ENCODE measurements at places on chromosomes 2 and 18.

DNA sequence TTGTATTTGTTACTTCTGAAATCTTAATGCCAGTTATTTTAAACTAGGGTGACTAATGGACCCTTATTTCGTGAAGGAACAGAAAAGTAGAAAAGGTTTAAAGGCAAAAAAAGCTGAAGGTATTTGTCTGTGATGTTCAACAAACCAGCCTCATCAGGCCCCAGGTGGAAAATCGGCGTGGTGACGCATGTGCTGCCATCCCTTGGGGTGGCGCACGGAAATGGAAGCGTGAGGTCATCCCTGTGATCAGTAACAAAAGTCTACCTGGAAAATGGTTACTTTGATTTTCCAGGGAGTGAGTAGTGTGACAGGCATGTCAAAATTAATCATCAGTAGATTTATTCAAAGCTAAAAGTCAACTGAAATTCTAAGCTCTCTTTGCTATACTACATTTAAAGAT, 313.2 kb downstream of the GBX2 start:
- DNase-seq: no peak

GRCh38 chr18:56615738-56616520, 22.5 kb downstream of the TXNL1 start:
- DNase-seq: no peak

- no peak for DNase-seq
Observed at GRCh38 chr2:120044336-120044735, 31.5 kb downstream of the EPB41L5 start.

DNA sequence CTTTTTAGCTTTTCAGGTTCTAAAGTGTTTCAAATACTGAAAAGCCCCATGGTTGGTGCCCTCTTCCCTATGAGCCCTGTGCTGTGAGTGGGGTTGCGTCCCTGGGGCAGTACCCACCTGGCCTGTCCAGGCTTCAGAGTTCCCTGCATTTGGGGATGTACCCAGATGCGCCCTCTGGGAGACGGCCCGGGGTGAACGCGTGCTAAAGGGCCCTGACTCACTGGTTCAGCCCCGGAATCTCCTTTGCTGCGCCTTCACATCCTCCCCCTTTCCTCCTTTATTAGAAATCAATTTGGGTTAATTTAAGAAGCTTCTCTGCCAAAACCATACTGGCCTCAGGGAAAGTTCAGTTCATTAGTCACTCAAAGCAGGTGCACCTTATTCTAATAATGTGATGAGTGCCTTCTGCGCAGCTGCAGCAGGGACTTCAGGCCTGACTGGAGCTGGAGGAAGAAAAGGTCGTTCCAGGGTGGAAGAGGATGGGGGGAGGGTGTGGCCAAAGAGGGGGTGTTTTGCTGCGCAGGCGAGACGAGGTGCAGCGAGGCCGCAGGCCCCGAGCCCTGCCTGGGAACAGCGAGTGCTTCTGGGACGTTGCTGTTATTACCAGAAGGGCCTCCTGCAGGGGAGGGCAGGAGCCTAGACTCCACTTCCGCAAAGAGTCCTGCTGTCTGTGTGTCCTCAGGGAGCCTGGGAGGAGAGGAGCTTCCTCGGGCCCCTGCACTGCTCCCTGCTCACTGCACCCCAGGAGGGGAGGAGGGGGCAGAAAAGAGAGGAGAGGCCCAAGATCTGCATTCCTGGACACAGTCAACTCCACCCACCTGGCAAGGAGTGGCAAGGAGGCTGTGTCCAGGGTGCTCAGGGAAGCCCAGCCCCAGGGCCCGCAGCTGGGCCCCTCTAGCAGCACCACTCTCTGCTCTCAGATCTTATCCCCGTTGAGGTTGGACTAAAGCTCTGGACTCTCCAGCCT, 223.2 kb upstream of the PXDN start:
- DNase-seq: no peak

DNA sequence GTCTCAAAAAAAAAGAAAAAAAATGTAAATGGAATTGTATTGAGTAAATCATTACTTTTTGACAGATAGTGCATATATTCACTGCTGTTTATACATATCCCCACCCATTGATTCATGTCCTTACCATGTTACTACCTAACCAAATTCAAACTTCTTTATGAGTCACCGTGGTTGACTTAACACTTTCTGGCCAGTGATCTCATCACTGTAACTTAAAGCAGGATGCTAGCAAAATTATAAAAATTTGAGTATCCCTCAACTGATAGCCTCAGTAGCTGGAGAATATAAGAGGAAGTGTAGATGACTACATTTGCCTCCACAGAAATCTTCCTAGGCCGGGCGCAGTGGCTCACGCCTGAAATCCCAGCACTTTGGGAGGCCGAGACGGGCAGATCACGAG, 13.4 kb downstream of the CNOT9 start:
- DNase-seq: no peak
